ENCODE measurements at places on chromosomes 2 and 18.

GRCh38 chr18:31048216-31048615, 5.7 kb upstream of the DSC3 start:
- DNase-seq: no peak

GRCh38 chr2:16321872-16322271, 343.8 kb downstream of the CYRIA start:
- DNase-seq: no peak

DNA sequence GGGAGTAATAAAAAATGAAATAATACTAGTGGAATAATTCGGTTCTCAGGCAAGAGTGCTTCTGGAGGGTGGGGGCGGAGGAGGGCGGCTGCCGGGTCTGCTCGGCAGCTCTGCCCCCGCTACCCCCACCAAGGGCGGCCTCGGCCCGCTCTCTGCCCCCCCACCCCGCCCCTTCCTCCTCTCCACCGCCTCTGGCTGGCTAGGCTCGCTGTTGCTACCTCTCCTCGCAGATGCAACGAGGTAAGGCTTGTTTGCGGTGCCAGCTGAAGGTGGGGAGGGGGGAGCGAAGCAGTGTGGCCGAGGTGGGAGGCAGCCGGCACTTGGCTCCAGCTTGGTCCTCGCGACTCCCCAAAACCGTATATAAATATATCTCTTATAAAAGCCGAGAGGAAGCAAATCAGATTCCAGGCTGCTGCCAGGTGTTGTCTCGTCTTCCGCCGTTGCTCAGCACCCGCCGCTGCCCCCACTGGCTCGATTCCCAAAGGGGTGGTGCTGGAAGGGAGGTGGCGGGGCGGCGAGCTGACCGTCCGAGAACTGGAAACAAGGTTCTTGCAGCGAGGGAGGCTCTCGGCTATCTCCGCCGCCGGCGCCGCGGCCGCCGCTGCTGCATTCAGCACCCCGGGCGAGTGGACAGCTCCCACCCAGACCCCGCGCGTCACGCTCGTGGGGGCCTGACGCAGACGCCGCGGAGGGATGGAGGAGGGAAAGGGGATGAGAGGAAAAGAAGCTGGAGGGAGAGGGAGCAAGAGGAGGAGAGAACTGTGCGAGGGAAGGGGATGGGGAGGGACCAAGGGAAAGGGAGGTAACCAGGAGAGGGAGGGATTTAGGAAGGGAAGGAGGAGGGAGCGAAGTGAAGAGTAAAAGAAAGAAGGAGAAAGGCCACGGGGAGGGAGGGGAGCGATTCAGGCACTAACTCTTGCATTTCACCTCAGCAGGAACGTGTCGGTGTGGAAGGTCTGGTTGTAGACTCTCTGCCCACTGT, at the start of gene MARCHF4:
Gene MARCHF4 (minus strand): TSS at position 763 of the 982 bp plus-strand sequence. CDS start 2,223 bp downstream, outside the sequence.
- DNase-seq: peak; percentile 35

DNA sequence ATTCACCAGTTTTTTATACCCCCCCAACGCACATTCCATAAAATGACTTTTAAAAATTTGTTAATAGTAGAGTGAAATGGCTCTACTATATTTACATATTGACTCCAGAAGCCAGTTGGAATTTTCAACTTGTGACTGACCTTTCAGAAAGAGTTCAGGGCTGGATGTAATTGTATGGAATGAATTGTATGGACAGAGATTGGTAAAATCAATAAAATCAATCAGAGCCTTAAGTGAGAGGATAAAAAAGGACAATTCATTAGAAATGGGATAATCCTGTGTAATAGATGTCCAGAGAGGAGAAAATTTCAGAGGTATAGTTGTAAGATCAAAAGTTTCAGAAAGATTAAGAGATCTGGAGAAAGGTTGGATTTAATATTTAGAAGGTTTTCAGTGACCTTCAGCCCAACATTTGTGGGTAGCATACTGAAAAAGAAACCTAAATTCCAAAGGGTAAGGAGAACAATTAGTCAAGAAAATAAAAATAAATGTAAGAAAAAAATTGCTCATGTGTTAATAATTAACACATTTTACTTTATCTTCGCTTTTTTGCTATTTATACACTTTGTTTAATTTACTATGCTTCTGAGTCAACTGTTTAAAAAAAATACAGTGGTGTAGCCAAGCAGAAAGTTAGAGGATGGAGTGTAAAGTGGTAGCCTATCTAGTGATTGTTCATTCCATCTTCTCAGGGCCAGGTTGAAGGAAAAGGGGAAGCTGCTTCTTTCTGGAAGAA, 385.4 kb upstream of the TMEFF2 start:
- DNase-seq: no peak

GRCh38 chr2:76998704-76999103, 523.5 kb downstream of the LRRTM4 start:
- DNase-seq: no peak

- no peak for DNase-seq
Observed at GRCh38 chr18:13378150-13378549, 159.6 kb downstream of the LDLRAD4 start.

DNA sequence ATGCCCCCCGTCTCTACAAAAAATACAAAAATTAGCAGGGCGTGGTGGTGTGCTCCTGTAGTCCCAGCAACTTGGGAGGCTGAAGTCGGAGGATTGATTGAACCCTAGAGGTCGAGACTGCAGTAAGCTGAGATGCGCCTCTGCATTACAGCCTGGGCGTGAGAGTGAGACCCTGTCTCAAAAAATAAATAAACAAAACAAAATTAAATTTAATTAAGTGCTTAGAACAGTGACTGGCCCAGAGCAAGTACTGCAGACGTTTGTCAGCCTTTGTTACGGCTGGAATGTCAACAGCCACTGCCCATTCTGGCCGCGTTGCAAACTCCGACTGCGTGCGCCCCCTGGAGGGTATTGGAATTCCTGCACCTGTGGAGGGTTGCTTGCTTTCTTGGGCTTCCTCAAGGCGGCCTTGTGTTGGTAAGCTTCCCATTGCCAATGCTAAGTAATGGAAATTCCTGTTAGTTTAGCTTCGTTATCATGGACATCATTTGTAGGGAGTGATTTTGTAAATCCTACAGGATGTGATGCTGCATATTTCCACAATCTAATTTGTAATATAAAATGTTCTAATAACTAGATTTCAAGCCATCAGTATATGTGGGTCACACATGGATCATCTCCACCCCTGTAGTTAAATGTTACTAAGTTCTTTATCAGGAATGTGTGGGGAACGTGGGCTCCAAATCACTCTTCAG, 15.9 kb upstream of the ATP6V1B1 start:
- DNase-seq: no peak

- DNase-seq: no peak
Observed at GRCh38 chr2:36596397-36596796, 1.6 kb downstream of the FEZ2 start.

DNA sequence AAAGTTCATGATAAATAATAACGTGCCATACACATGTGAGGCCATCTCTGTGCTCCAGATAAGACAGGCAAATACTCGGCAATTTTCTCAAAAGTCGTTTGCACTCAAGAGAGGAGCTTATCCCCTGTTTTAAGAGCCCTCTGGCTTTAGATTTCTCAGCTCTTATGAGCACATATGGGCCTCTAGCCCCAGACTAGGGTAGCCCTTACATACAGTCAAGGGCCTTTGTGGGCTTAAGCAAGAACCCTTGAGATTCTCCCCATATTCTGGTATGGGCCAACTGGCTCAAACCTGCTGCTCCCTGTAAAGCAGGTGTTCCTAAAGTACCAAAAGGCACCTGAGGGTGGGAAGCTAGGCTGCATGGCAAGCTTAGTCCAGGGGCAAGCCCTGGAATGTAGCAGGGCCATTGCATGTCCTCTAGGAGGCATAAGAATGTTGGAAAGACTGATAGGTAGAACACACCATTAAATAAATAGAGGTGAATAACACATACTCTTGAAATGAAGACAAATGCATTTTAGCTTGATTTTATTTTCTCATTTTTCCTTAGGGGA, 66.1 kb downstream of the FASTKD2 start:
- DNase-seq: no peak

DNA sequence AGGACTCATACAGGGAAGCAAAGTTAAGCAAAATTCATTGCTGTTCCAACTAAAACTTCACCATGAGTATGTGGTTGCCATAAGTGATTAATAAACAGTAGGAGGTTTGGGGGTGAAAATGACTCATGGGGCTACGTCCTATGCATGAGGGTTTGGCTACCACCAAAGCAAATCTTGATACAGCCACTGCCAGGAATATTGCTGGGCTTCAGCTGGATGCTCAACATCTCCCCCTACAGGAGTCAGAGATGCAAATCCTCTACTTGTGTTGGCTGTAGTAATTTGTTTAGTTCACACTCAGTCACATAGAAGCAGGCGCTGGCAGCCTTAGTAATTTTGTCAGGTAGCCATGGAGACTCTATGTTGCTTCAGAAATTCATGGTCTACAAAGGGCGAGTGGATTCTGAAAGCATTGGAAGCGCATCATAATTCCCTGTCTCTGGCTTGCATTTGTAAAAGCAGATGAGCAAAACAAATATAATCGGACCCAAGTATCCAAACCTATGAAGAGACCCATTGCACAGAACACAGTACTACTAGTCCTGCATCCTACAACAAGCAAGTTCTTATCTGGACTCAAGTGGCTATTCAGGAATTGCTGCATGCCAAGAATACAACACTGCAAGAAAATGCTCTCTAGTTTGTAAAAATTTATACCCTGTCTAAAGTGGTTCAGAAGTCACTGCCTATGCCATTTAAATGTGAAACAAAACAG, 76.0 kb downstream of the CD28 start:
- DNase-seq: no peak

DNA sequence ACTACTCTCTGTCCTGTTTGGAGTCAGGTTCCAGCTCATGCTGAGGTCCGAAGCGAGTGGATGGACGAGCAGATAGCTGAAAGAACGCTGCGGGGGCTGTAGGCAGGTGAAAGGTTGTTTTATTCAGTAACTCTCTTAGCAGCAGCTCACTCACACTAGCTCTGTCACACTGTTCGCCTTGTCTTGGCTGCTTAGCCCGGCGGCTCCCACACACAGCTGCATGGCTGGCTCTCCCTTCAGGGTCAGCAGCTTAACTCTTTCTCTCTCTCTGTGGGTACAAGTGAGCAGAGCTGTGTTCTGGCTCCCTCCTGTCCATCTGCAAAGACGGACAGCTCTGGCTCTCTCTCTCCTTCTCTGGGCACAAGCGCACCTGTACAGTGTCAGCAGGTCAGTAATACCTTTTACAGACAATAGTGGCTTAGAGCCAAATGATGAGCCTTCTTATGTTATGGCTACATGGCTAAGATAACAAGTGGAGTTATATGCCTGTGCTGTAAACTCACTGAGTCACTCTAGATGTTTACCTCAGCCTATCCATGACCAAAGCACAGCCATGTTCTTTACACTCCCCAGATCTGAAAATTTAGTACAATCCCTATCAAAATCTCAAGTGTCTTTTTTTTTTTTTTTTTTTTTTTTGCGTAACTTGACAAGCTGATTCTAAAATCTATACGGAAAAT, 149.3 kb downstream of the GALNT1 start:
- DNase-seq: no peak

DNA sequence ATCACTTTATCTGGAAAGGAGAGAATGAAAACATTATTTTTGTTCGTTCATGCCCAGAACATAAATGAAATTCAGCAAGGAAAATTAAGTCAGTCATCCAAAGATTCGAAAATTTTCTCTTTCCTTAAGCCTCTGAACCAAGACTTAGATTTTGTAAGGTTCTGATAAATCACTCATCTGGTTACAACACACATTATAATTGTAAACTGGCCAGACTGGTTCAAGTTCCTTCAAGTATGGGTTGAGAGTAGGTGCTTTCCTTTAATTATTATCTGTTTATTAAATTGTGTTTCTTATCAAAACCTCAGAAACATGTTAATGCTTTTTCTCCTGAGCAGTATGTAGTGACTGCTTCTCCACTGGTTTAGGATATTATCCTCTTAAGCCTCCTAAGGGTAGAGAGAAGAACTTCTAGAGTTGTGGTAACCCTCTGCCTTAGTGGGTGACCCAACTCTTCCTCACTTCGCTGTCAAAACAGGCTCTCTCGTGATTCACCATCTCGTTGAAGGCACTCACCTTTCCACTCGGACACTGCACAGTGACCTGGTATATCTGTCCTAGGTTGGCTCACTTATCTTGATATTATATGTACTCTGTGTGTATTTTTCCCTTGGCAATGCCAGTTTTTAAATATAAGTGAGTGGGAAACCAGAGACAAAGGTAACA, 325.9 kb downstream of the PAX3 start:
- DNase-seq: no peak

- no peak for DNase-seq
Observed at GRCh38 chr18:59760619-59761600, 63.7 kb upstream of the CCBE1 start.

DNA sequence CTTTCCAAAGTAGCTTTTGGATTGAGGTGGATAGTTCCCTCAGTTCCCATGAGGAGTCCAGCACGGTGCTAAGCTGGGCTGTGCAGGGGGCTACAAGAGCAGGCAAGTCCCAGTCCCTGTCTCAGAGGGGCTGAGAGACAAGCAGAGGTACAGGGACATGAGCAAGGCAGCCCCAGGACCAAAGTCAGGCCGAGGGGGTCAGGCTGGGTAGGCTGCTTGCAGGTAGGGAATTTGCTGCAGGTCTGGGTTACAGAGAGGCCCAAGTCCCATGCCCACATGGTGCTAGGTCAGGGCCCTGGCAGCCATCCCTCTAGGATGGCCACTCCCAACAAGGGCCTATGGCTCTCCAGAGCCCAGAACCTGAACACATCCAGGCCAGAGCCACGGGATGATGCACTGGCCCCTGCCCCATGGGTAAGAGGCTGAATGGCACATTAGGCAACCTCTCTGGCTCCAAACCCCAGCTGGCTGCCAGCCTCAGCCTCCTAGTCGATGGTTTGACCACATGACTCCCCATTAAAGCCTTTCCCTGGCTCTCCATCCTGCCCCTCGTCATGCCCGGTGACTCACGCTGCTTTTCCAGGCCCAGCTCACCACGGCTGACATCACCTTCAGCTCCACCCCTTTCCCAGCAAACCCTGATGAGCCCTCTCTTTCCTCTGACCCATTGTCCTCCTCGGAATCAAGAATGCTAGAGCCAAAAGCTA, 83.7 kb downstream of the SDC1 start:
- no peak for DNase-seq

DNA sequence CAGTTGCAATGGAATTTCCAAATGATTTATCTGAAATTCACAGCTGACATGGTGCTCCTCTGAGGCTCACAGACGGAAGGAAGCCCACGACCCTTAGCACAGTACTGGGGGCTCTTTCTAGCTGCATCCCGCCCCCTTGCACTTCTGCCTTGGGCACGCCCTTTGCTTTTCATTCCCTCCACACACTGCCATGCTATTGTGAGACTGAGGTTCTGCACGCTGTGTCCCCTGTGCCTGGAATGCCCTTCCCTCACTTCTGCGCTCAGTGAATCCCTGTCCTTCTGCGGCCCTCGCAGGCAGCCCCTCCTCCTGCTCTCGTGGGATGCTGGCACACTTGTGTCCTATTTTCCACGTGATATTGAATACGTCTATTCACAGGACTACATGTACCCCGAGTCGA, 135.4 kb upstream of the TTC39C start:
- no peak for DNase-seq

Measured in NCI-H2107 (cell line).